ENCODE measurements at places on chromosomes 6 and 20.
A peak's percentile ranks its signal among the peaks of the same experiment; 100 is the strongest.

DNA sequence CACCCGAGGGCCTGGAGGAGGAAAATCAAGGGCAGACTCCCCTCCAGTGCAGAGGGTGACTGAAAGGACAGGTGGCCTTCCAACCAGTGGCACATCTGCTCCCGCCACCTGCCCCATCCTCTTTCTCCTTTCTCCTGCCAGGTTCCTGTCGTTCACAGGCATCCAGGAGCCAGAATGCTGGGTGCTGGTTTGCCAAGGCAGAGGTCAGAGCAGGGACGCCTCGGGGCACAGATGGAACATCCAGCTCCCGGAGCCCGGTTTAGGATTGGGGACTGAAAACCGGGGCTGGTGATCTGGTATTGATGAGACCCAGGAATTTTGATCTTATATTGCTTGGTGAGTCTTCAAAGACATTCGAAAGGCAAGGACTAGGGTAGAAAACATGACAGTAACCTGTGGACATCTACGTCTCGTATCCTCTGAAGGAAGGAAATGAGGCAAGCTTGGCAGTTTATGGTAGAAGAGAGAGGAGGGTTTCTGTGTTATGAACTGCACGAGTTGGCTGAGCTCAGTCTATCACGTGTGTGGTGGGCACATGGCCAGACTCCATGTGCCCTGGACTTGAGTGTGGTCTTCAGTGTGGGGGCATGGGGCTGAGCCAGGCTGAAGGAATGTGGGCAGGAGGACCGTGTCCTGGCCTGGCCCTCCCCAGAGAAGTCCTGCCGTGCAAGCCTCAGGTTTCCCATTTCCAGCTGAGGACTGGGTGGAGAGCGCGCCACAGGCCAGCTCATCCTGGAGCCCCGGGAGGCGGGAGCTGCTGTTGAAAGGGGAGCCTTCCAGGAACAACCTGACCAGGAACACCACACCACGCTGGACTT, 74.2 kb downstream of the IRF4 start:
- DNase-seq = no peak

DNA sequence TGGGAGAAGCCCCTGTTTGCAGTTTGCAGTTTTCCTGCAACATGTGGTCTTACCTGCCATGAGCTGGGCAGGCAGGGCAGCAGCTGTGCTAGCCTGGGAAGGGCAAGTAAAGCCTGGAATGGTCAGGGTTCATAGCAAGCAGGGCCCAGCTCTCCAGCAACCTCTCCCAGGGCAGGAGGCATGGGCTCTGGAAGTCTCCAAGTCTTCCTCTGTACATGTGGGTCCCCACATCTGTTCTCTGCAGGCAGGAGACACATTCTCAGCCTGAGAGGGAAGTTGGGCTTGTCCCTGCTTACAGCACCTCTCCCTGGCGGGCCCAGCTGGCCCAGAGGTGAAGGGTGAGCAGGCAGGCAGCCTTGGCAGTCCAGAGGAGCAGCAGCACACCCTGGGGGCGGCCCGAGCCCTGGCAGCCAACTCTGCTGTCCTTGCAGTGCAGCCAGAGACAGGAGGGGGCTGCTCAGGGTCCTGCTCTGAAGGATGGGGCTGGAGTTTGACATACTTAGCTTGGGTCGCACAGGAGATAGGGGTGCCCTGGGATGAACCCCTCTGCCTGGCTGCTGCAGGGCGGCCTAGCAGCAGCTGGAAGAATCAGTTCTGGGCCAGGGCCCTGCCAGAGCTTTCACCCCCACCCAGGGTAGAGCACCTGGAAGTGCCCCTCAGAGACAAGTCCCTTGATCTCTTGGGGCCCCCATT, 176.0 kb downstream of the MRPL14 start:
- no peak for DNase-seq

DNA sequence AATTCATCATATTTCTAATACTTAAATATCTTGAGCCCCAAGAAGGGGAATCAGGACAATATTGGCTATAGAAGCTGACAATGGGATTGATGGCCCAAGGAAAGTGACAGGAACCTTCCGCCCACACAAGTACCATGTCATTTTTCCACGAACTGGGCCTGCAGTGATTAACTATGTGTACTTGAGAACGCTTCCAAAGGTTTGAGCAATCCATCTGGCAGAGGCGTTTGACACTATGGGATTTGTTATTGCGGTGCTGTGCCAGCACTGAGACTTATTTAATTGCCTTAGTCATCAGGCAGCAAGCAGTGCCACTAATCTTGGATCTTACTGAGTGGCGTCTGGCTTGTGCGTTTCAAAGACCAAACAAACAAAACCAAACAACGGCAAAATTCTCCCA, 135.6 kb upstream of the UST start:
- DNase-seq = no peak

GRCh38 chr6:130697995-130698535, 129.1 kb upstream of the SMLR1 start:
- peak; percentile 63 for DNase-seq

DNA sequence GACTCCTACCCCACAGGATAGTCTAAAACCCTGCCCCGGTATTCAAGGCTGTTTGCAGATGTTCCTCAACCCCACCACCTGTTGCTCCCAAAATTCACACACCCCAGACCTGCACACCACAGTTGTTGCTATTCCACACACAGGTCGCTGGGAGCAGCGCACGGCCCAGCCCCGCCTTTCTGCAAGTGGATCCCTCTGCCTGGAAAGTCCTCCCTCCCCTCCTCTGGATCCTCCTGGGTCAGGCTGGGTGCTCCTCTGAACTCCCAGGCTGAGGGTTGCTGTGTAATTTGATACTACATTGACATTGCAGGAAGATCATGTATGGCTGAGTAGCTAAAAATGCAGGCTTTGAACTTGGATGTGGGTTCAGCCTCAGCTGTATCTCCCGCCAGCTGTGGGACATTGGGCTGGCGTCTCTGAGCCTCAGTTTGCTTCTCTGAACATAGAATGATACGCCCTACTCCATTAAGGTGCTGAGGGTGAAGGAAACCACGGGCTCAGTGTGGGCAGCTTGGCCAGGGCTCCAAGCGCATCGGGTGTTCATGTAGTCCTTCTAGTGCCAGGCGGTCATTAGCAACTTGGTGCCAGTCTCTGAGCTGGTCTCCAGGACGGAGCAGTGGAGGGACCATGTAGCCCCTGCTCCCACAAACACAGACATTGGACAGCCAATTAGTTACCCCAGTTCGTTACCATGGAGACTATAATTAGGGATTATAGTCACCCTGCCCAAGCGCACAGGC, 13.9 kb upstream of the CCN5 start:
- no peak for DNase-seq

- no peak for DNase-seq
Observed at GRCh38 chr6:145977881-145978280, 13.7 kb upstream of the SHPRH start.

- peak; percentile 61 for DNase-seq
Observed at GRCh38 chr6:13486679-13487121, 700 bp downstream of the GFOD1 start.

GRCh38 chr6:32462609-32463008, 22.9 kb downstream of the HLA-DRA start:
- DNase-seq = peak; percentile 60

DNA sequence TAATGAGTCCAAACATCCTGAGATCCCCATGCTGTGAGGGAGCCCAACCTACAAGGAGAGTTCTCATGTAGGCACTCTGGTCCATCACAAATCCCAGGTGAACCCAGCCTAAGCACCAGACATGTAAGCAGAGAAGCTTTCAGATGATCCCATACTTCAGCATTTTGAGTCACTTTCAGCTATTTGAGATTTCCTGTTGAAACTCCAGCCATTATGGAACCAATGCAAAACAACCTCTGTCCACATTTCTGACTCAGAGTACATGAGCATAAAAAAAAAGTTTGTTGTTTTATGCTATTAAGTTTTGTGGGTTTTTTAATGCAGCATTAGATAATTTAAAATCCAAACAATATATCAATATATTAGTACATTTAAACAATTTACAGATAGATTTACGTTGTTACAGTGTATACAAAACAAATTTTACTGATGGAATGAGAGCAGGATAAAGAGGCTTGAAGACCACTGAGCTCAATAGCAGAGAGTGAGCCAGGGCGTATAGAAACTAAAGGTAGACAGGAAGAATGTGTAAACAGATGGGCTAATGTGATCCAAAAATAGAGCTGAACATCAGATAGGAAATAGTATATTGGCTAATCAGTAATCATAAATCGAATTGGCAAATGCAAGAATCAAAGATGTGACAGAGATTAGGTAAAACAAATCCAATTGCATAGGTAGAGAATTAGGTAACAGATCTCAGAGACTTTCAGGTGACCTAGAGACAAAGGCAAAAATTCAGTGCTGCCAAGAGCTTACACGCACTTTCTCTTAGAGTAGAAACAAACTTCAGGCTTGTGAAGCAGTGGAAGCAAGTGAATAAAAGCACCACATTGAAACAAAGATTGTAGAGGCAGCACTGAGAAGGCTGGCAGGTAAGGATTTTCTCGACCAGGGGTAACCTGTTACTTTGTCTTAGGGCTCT, 36.2 kb upstream of the PLCB1 start:
- no peak for DNase-seq

GRCh38 chr6:138509371-138509770, 10.1 kb upstream of the NHSL1 start:
- DNase-seq = peak; percentile 11

All from activated T-cell treated with anti-CD3 and anti-CD28 coated beads for 24 hours (primary cell).